Nucleus accumbens (tissue), 56 donors: ENCODE measurements at places on chromosomes 1 and 21.

GRCh38 chr1:6495041-6495441 is 3.6 kb upstream of the PLEKHG5 start:
- no peak for DNase-seq

- DNase-seq = no peak
Observed at GRCh38 chr1:199308349-199308846, 669.6 kb downstream of the PTPRC start.

- no peak for DNase-seq
Observed at GRCh38 chr1:42739753-42740700, at the start of gene CLDN19. TSS of gene CLDN19 (minus strand) at chr1:42740236. CDS start at chr1:42740063, 173 bp downstream.

- no peak for DNase-seq
Observed at GRCh38 chr1:237124856-237125462, 83.0 kb downstream of the RYR2 start.

DNA sequence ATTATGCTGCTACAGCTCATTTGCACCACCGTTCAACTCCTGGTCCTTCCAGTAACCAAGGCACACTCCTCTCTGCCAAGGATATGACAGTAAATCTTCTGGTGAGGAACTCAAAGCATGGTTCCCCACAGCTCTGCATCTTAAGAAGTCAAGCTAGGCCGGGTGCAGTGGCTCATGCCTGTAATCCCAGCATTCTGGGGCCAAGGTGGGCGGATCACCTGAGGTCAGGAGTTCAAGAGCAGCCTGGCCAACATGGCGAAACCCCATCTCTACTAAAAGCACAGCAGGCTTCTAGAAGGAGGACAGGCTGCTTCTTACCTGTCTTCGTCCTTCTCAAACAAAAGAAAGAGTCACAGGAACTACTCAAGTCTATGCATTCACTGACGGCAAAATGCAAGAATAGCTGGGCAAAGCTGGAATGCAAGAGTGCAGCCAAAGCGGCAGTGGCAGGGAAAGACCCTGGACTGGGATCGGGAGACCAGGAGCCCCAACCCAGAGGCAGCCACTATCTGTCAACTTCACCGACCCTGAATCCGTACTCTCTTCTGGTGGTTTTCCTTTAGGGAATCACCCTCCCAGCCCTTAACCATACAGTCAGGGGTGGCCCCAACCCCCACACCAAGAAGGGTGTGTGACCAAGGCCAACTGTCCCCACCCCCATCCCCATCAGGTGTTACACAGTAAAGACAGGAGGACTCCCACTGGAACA is 75.5 kb downstream of the NPHP4 start:
- no peak for DNase-seq

DNA sequence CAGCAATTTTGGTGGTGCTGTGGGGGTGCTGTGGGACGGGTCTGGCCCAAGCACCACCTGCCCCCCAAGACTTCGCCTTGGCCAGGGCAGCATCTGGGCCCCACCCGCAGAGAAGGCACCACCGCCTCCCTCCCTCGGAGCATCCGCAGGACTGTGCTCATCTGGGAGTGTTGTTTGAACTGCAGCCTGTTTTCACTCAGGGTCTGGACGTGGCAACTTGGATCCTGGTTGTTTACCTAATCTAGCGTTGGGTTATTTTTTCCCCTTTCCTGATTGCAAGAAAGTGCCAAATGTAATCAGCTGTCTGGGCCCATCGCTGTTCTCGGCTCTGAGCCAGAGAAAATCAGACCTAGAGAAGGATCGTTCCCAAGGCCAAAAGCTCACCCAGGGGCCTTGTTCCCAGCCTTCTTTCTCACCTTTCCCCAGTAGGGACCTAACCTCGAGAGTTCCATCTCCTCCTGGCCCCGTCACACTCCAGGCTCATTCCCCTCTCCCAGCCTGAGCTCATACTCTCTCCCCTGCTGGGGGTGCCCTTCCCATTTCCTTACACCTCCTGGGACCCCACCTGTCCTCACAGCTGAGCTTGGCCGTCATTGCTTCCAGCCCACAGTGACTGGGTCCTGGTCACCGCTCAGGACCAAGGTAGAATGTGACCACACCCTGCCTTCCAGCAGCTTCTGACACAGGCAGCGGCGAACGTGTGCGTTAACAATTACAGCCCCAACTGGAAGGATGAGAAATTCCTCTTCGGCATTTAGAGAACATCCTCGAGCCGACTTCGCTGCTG is 72.0 kb upstream of the FAM20B start:
- DNase-seq = no peak

DNA sequence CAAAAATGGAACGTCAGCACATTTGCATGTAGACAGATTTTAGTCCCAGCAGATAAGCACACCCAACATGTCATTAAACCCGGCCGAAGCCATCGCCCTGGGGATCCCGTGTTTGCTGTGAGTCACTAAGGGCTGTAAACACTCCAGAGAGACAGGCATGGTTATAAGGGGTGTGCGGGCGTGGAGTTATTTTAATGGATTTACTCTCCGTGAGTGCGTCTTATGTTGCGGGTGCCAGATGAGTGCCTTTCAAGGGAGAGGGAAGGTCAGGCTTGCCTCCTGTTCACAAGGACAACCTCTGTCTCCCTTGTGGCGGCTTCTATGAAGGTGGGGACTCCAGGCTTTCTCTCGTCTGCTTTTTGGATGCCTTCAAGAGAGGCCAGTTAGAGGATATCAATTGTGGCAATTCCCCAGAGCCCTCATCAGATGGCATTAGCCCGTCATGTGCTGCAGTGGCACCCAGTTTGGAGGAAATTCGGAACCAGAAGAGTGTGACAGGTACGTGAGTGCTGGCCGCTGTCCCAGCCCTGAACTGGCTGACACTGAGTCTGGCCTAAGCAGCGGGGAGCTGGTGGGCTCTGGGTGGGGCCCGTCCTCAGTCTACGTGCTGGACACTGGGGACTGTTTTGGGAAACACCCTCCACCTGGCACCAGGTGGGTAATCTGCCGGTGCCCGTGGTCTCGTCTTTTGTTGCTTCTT is 223.8 kb upstream of the TMEM51 start:
- DNase-seq = no peak

GRCh38 chr1:16014509-16015482 is 3.0 kb downstream of the HSPB7 start:
- no peak for DNase-seq

- no peak for DNase-seq
Observed at GRCh38 chr1:170587253-170587593, 55.3 kb downstream of the GORAB start.

DNA sequence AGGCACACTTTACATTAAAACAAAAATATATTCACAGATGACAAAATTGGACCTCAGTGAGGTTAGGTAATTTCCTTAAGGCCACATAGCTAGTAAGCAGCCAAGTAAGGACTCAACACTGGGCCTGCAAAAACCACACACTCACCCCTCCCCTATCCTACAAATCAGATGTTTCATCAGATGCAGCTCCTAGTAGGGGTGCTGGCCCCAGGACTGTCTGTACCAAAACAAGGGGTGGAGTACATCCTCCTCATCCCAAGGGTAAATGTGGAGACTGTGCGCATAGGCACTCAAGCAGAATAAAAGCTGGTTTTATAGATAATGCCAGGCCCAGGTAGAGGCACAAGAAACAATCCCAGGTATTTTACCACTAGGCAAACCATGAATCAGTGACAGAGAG is 25.7 kb downstream of the URB1 start:
- no peak for DNase-seq

- no peak for DNase-seq
Observed at GRCh38 chr21:16578912-16579311, 849.1 kb downstream of the USP25 start.

GRCh38 chr1:153246825-153247224 is 12.7 kb upstream of the LORICRIN start:
- DNase-seq = no peak

DNA sequence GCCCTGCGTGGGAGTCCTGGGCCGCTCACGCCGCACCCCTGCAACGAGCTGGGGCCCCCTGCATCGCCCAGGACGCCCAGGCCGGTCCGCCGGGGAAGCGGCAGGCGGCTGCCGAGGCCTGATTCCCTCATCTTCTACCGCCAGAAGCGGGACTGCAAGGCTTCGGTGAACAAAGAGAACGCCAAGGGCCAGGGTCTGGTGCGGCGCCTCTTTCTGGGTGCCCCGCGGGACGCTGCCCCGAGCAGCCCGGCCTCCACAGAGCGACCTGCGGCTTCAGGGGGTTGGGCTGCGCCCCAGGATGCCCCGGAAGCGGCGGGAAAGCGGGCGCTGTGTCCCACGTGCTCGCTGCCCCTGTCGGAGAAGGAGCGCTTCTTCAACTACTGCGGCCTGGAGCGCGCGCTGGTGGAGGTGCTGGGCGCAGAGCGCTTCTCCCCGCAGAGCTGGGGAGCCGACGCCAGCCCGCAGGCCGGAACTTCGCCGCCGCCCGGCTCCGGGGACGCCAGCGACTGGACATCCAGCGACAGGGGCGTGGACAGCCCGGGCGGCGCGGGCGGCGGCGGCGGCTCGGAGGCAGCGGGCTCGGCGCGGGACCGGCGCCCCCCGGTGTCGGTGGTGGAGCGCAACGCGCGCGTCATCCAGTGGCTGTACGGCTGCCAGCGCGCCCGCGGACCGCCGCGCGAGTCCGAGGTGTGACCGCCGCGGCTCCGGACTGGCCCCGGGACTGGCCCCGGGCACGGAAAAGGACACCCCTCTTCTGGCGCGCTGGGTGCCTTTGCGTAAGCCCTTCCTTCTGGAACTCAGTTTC is 2.7 kb downstream of the FAM110D start:
- DNase-seq = peak; percentile 32

- no peak for DNase-seq
Observed at GRCh38 chr1:3420218-3420951, 34.1 kb upstream of the ARHGEF16 start.

GRCh38 chr1:23074012-23074411 is 54.7 kb downstream of the KDM1A start:
- DNase-seq = no peak

- DNase-seq = no peak
Observed at GRCh38 chr21:46411691-46412090, 47.0 kb upstream of the DIP2A start.

GRCh38 chr1:219988387-219988786 is 57.9 kb downstream of the EPRS1 start:
- no peak for DNase-seq

- DNase-seq = no peak
Observed at GRCh38 chr1:231072041-231072440, 32.0 kb upstream of the FAM89A start.

GRCh38 chr1:203480084-203480483 is 4.5 kb downstream of the PRELP start:
- DNase-seq = no peak

DNA sequence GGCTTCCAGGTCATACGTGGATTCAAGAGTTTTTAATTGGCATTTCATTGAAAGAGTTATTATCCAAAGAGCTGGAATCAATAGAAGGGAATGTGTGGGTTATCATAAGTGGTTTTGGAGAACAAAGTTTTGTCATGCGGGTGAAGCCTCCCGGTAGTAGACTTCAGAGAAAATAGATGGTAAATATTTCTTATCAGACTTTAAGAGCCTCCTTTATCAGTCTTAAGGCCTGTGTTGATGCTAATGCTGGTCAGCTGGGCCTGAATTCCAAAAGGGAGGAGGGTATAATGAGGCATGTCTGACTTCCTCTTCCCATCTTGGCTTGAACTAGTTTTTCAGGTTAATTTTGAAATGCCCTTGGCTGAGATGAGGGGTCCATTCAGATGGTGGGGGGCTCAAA is 89.7 kb downstream of the ITSN1 start:
- DNase-seq = no peak

DNA sequence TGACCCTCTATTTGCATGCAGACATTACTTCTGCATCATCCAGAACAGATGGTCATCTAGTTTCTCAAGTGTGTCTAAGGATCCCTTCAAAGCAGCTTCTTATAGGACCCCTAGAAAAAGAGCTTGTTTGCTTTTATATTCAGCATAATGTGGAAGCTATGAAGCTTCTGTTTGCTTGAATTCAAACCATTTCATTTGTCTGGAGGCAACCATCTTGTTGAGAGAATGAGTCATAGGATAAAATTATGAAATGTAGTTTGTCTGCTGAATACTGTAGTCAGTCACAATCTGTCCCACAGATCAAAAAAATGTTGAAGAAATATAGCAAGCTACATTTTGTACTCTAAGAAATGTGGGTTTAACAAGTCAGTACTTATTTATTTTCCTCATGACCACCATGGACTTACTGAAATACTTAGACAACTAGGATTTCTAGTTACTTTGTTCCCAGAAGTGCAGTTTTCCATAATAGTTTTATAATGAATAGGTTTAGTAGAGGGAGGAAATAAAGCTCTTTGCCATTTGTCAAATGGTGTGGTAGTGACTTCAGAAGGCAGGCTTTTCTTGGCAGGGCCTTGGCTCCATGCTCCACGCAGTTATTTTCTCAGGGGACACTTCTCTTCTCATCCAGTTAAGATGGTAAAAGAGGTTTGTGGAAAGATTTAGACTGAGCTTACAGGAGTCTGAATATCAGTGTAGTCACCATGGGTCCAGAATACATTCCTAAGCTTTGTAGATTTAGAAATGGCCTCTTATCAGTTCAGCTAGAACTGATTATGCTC is 74.8 kb upstream of the DEPDC1 start:
- no peak for DNase-seq

DNA sequence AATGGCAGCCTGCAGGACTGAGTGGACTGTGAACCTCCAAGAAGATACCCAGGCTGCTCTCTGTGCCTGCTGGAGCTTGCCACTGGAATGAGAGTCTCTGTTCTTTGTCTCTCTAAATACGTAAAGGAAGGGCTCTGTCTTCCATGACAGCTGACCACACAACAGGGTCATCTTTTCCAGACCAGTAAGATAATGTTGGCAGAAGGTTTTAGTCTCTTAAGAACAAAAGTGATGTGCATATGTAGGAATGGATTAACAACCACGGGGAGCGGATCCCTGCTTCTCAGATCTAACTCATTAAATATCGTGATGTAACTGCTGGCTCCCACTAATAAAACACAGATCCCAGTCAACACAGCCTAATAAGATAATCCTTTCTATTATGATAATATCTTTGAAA is 67.5 kb downstream of the MAP10 start:
- DNase-seq = no peak
